ENCODE measurements at places on chromosomes 1 and 21.

DNA sequence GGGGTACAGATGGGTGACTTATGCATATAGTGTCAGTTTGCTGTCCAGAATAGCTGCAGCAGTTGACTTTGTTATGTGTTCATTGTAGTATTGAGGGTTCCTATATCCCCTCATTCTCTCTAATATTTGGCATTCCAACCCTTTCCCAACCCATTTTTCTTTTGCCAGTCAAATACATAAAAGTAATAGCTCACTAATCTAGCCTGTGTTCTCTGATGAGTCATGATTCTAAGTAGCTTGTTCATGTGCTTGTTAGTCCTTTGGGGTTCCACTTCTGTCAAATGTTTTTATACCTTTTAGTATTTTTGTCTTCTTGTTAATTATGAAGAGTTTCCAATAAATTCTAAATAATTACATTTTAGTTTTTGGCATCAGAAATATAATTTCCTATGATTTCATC, 99.2 kb upstream of the MROH9 start:
- DNase-seq, result no peak

DNA sequence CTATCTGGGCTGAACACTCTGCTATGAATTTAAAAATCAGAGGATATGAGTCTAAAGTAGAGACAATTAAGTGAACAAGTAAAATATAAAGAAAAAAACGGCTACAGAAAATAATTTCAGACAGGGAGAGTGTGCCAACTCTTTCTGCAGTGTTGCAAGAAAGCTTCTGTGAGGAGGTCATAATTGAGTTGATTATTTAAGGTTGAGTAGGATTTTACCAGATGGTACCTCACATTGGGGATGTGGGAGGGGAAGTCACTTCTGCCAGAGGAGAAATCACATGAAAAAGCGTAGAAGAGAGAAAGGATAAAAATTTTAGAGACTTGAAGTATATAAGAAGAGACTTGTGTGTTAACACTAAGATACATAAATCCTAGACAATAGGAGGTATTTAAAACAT, 238.0 kb upstream of the NCAM2 start:
- no peak for DNase-seq

- no peak for DNase-seq
These were observed 473.2 kb downstream of the DSCAM start for GRCh38 chr21:40373761-40374160.

DNA sequence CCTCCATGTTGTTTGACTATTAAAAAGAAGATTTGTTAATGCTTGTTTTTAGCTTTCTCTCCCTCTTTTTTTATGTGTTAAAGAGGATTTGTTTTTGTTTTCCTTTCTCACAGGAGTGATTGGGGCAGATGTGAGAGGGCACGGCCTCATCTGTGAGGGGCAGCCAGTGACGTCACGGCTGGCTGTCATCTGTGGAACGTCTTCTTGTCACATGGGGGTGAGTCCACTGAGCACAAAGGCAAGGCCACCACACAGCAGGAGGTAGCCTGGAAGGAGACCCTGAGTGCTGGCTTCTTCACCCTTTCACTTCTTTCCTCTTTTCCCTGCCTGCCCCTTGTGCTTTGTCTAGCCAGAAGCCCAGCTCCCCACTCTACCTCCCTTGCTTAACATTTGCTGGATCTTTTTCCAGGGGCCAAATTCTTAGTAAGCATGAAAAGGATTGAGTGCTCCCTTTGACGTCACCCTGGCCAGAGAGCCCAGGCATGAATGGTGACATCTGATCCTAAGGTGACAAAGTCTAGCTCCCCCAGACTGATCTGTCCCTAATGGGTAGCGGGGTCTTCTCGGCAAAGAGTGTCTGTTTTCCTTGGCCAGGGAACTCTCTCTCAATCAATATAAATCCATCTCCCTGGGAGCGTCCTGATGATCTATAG, 257.2 kb downstream of the FGGY start:
- DNase-seq, result no peak
